Fibroblast of skin of right quadriceps (primary cell): ENCODE measurements at places on chromosomes 5 and 9.

DNA sequence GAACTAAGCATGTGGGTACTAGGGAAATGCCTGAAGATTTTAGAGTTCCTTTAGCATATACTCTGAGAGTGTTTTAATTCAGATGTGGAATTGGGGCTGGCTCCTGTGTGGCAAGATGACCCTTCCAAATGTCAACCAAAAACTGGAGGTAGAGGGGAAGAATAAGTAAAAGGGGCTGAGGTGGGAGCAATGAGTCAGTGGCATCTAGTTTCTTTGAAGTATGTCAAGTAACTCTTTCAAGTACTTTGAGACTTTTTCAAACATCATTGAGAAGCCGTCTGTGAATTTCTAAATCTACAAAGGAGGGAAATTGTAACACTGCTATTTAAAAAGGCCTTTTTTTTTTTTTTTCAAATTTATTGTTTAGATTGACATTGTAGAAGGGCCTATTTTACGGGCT lies 184.4 kb downstream of the MAN2A1 start:
- DNase-seq = no peak

- no peak for DNase-seq
Observed at GRCh38 chr5:53350368-53350767, 130.1 kb upstream of the FST start.

DNA sequence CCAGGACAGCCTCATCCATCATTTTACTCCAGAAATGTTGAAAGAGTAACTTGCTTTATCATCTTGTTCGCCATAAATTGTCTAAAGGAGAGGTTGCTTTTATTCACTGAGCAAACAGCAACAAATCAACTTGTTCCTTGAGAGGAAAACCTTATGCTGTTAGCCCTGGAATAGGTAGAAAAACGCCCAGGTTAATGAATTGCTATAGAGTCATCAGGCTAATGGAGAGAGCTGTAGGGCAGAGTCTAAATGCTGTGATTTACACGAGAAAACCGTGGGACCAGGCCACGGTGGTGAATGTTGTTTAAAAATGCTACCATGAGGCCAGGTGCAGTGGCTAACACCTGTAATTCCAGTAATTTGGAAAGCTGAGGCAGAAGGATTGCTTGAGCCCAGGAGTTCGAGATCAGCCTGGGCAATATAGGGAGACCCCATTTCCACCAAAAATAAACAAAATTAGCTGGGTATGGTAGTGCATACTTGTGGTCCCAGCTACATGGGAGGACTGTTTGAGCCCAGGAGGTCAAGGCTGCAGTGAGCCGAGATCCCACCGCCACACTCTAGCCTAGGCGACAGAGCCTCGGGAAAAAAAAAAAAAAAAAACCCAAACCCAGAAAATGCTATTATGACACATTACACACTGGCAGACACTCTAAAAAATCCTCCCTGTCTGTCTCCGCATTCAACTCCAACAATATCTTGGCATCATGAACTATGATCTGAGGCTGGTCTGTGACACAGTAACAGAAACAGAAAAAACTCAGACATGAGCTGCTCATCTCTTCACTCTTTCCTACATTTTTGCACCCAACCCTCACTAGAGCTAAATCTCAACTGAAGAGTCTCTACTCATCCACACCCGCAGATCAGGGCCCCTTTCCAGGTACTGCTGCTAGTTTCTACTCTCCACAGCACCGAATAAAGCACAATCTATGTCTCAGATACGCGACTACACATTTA lies 118.6 kb upstream of the RETREG1 start:
- no peak for DNase-seq

DNA sequence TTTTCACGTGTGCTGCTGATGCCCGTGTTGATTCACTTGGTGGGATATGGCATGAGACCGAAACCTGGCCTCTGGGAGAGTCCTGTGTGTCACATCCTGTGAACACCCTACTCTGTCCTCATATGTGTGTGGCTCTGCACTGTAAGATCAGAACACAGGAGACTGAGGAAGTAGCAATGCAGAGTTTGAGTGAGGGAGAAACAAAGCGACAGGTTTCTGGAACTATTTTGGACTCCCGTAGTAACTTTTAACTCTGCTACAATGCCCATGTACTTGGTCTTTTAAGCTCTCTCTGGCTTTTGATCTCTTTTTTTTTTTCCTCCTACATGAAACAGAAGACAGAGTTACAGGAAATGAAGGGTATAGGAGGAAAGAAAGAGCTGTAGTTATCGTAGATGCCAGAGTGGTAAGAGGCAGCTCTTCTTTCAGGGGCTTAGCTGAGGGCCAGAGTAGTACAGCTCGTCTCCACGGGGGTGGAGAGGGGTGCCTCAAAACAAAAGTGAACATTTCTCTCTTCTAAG lies 26.6 kb downstream of the GRAMD2B start:
- peak; percentile 48 for DNase-seq

GRCh38 chr5:73214996-73215395 lies 42.0 kb downstream of the TMEM174 start:
- no peak for DNase-seq

DNA sequence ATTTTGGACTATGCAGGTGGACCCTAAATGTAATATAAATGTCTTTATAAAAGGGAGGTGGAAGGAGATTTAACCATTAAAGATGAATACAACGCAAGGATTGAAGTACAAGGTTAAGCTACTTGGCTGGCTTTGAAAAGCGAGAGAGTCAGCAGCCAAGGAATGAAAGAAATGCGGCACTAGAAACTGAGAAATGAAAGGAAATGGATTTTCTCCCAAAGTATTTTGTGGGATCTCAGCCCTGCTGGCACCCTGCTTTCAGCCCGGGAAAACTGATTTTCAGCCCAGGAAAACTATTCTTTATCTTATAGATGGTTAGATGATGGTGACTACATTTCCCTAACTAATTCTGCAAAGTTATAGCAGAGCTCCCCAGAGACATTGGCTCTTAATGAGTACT lies 1349.6 kb upstream of the C9orf72 start:
- DNase-seq = no peak

GRCh38 chr9:126293522-126293889 lies 33.1 kb upstream of the MVB12B start:
- DNase-seq = no peak
